ENCODE measurements at places on chromosomes 13 and 19.

DNA sequence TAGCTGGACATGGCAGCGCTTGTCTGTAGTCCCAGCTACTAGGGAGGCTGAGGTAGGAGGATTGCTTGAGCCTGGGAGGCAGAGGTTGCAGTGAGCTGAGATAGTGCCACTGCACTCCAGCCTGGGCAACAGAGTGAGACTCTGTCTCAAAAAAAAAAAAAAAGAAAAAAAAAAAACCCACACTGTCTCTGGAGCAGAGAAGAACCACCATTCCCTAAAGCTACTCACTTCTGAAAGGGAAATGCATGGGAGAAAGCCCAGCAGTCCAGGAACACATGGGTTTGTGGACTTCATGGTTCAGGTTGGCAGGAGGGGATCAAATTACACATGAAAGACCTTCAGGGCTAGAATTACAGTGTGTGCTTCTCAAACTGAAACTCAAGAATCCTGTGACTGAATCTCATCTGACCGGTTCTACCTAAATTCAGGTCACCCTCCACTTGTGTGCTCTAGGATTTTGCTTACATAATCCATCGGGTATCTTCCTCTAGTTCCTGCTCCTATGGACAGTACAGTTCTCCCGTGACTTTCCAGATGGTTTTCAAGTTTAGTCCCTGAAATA lies 30.2 kb upstream of the CPB2 start:
- no peak for DNase-seq
- no peak overlapping the region for H3K27ac ChIP-seq
- no peaks in the 10 kb centered on the region for H3K27me3 ChIP-seq
- peaks cover 9% of the 10 kb centered on the region for H3K4me1 ChIP-seq
- peaks cover 7% of the 10 kb centered on the region for H3K36me3 ChIP-seq
- no peak overlapping the region for H3K4me3 ChIP-seq

DNA sequence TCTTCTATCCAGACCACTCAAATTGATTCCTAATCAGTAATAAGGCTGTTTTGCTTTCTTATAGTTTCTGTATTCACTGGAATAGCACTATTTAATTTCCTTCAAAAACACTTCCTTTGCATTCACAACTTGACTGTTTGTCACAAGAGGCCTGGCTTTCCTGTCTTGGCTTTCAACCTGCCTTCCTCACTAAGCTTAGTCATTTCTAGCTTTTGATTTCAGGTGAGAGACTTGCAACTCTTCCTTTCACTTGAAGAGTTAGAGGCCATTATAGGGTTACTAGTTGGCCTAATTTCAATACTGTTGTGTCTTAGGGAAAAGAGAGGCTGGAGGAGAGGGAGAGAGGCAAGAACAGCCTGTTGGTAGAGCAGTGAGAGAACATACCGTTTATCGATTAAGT lies 47.0 kb downstream of the SACS start:
- no peaks in the 10 kb centered on the region for H3K4me1 ChIP-seq
- no peak overlapping the region for H3K27ac ChIP-seq
- no peak overlapping the region for H3K4me3 ChIP-seq
- no peak for DNase-seq
- no peaks in the 10 kb centered on the region for H3K36me3 ChIP-seq

- no peak overlapping the region for H3K4me3 ChIP-seq
- DNase-seq = no peak
- H3K4me1 ChIP-seq = no peaks in the 10 kb centered on the region
- H3K36me3 ChIP-seq = no peaks in the 10 kb centered on the region
- H3K27me3 ChIP-seq = no peaks in the 10 kb centered on the region
- H3K27ac ChIP-seq = no peak overlapping the region
These were observed 48.0 kb downstream of the RFC3 start for GRCh38 chr13:33865945-33866344.

GRCh38 chr13:34224877-34225276 lies 406.9 kb downstream of the RFC3 start:
- no peaks in the 10 kb centered on the region for H3K4me1 ChIP-seq
- no peak for DNase-seq
- H3K27ac ChIP-seq = no peak overlapping the region
- H3K27me3 ChIP-seq = no peaks in the 10 kb centered on the region
- H3K4me3 ChIP-seq = no peak overlapping the region

DNA sequence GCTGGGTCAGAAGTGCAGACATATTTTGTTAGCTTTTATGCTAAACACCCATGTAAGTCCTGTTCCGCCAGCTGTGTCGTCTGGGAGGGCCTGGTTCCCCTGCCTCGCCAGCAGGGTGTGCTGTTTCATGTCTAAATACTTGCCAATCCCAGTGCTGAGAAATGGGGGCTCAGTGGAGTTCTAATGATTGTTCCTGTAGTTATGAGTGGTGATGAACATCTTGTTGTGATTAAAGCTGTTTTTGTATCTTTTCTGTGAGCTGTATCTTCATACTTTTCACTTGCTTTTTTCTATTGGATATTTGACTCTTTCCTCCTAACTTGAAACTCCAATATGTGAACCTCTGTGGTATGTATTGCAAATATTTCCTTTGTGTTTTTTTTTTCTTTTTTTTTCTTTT lies 32.7 kb downstream of the KDM4B start:
- DNase-seq = no peak
- no peaks in the 10 kb centered on the region for H3K27me3 ChIP-seq
- peak overlapping the region; percentile 14 for H3K27ac ChIP-seq
- H3K4me1 ChIP-seq = peaks cover 17% of the 10 kb centered on the region
- H3K4me3 ChIP-seq = no peak overlapping the region

- no peaks in the 10 kb centered on the region for H3K4me1 ChIP-seq
- no peak overlapping the region for H3K27ac ChIP-seq
- no peak for DNase-seq
- H3K4me3 ChIP-seq = no peak overlapping the region
- no peaks in the 10 kb centered on the region for H3K27me3 ChIP-seq
- H3K36me3 ChIP-seq = no peaks in the 10 kb centered on the region
These were observed 162.4 kb downstream of the DCT start for GRCh38 chr13:94317063-94317491.

DNA sequence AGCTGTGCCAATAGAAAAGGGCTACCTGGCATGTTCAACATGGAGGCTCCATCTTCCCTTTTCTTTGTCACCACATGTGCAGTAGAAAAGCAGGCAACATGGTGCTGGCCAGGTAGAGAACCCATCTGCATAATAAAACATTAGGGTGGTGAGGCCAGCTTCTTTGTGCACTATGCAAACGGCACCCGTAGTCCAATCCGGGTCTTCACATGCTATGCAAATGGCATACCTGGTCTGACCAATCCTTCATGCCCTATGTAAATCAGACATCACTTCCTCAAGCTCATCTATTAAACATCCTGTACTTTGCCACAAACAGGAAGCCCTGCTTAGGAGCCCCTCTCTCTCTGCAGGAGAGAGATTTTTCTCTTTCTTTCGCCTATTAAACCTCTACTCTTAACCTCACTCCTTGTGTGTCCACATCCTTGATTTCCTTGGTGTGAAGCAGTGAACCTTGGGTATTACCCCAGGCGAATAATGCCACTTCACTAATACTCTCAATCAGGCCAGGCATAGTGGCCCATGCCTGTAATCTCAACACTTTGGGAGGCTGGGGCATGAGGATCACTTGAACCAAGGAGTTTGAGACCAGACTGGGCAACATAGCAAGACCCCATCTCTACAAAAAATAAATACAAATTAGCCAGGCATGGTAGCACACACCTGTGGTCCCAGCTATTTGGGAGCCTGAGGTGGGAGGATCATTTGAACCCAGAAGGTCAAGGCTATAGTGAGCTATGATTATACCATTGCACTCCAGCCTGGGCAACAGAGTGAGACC lies 111.3 kb upstream of the MRI1 start:
- H3K27ac ChIP-seq = no peak overlapping the region
- no peak for DNase-seq
- H3K27me3 ChIP-seq = no peaks in the 10 kb centered on the region
- no peak overlapping the region for H3K4me3 ChIP-seq

DNA sequence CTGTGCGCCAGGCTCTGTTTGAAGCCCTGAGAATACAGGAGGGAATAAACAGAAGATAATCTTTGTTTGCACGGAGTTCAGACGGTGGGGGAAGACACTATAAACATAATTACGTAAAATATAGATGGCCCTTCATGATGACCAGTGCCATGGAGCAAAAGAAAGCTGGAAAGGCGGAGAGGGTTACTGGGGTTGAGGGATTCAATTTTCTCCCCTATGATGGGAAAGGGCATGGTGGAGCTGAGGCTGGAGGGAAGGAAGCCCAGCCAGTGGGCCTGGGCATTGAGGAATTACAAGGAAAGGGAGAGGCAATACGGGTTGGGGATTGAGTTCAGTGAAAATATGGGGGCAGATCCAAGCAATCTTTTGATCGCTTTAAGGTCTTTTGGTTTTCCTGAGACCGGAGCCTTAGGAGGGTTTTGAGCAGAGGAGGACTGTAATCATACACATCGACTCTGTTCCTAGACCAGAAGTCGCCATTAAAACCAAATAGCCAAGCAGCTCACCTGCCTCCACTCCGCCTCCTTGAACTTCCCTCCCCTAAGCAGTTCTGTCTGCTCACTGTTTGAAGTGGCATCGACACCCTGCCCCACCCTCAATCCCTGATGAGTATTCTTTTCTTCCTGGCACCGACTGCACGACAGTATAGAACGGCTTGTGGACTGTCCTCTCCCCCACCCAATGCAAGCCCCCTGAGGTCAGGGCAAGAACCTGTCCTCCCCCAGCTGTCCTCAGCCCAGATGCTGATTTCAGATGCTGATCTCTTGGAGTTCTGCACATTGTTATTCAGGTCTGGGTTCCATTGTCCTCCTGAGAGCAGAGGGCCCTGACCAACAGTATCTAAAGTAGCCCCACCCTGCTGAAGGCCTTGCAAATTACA lies 813 bp upstream of the ZNF296 start:
- DNase-seq = no peak
- H3K36me3 ChIP-seq = no peaks in the 10 kb centered on the region
- no peaks in the 10 kb centered on the region for H3K27me3 ChIP-seq
- H3K4me1 ChIP-seq = peaks cover 28% of the 10 kb centered on the region
- no peak overlapping the region for H3K27ac ChIP-seq

DNA sequence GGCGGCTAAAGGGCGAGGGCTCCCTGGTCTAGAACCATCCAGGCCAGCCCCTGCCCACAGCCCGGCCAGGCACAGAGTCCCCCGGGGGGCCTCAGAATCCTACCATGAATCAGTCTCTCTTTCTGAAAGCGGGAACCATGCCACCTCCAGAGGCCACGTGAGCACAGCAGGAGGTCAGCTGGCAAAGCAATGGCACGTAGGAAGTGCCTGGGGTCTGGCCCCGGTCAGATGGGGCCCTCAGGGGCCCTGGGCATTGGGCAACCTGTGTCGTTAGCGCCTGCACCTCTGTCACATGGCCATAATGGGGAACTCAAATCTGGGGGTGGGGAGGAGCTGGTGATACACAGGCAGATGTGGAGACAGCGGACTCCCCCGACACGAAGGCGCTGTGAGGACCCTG lies 8.8 kb downstream of the MFSD12 start:
- H3K4me3 ChIP-seq = no peak overlapping the region
- H3K4me1 ChIP-seq = peaks cover 12% of the 10 kb centered on the region
- no peak for DNase-seq
- H3K27me3 ChIP-seq = no peaks in the 10 kb centered on the region
- H3K36me3 ChIP-seq = no peaks in the 10 kb centered on the region

GRCh38 chr19:28472843-28473242 lies 740.1 kb downstream of the UQCRFS1 start:
- H3K27me3 ChIP-seq = no peaks in the 10 kb centered on the region
- no peak for DNase-seq
- H3K4me1 ChIP-seq = no peaks in the 10 kb centered on the region
- H3K4me3 ChIP-seq = no peak overlapping the region
- H3K36me3 ChIP-seq = no peaks in the 10 kb centered on the region

DNA sequence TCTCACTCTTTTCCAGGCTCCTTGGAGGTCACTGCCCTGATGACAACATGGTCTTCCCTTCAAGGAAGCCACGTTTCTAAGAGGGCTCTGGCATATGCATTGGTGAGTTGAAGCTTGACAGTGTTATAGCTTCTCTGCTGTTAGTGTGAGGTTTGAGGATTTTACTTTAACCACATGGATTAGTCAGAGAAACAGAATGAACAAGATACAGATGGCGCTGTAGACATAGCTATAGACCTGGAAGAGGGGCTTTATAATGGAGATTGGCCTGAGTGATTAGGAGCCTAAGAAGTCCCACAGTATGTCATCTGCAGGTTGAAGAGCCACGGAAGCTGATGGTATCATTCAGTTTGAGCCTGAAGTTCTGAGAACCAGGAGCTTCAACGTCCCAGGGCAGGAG lies 18.4 kb upstream of the URI1 start:
- no peaks in the 10 kb centered on the region for H3K36me3 ChIP-seq
- no peaks in the 10 kb centered on the region for H3K4me1 ChIP-seq
- H3K27ac ChIP-seq = no peak overlapping the region
- H3K4me3 ChIP-seq = no peak overlapping the region
- no peak for DNase-seq
- H3K27me3 ChIP-seq = no peaks in the 10 kb centered on the region

GRCh38 chr19:16441661-16442162 lies 30.1 kb downstream of the EPS15L1 start:
- no peaks in the 10 kb centered on the region for H3K27me3 ChIP-seq
- no peak for DNase-seq
- peaks cover 5% of the 10 kb centered on the region for H3K4me1 ChIP-seq
- H3K36me3 ChIP-seq = peaks cover 3% of the 10 kb centered on the region
